ENCODE measurements at places on chromosomes 4 and X.
A peak's percentile ranks its signal among the peaks of the same experiment; 100 is the strongest.

GRCh38 chrX:53594354-53594753, 92.2 kb downstream of the HUWE1 start:
- no peak overlapping the region for H3K27ac ChIP-seq
- no peaks in the 10 kb centered on the region for H3K36me3 ChIP-seq
- no peaks in the 10 kb centered on the region for H3K27me3 ChIP-seq
- no peaks in the 10 kb centered on the region for H3K4me1 ChIP-seq

DNA sequence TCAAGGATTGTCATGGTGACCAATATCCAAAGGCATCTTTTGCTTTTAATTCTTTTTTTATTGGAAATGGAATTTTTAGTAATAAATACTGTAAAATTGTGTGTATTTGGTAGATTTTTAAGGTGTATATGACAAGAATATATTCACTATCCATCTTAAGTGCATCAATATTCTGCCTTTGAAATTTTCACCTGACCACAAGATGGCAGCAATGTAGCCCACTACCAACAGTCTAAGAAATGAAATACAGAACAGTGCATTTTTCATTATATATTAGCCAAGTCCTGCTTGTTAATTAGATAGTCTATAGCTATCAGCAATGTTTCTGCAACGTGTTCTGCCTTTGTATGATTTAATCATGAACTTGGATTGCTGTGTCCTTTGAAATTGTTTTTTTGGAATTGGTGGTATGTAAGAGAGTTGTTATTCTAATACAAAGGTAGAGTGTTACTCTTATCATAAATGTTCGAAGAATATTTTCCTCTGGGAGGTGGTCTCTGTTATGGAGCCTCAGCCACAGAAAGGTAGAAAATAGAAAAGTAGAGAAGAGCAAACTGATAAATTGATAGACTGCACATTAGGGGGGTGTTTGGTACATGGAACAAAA, 38.2 kb downstream of the HPGDS start:
- H3K4me3 ChIP-seq: no peak overlapping the region
- no peaks in the 10 kb centered on the region for H3K27me3 ChIP-seq
- no peak overlapping the region for H3K27ac ChIP-seq
- DNase-seq: peak; percentile 12

DNA sequence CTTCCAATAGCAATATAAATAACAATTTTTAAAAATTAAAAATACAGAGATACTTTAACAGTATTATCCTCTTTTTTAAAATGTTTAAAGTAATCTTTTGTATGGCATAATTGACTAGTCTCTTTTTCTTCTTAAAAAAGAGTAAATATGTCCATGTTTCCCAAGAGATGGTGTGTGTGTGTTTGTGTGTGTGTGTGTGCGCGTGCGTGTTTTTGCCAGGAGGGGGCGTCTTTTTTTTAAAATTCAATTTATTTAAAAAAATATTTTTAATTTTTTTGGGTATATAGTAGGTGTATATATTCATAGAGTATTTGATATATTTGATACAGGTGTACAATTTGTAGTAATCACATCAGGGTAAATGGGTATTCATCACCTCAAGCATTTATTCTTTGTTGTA, 1073.7 kb downstream of the PCDH7 start:
- no peak for DNase-seq
- no peaks in the 10 kb centered on the region for H3K4me1 ChIP-seq
- H3K27ac ChIP-seq: no peak overlapping the region
- H3K27me3 ChIP-seq: no peaks in the 10 kb centered on the region

- DNase-seq: no peak
- no peaks in the 10 kb centered on the region for H3K4me1 ChIP-seq
- H3K36me3 ChIP-seq: no peaks in the 10 kb centered on the region
- H3K27ac ChIP-seq: no peak overlapping the region
- H3K4me3 ChIP-seq: no peak overlapping the region
- H3K27me3 ChIP-seq: no peaks in the 10 kb centered on the region
Measured at GRCh38 chr4:112210777-112211176, 20.8 kb upstream of the AP1AR start.

DNA sequence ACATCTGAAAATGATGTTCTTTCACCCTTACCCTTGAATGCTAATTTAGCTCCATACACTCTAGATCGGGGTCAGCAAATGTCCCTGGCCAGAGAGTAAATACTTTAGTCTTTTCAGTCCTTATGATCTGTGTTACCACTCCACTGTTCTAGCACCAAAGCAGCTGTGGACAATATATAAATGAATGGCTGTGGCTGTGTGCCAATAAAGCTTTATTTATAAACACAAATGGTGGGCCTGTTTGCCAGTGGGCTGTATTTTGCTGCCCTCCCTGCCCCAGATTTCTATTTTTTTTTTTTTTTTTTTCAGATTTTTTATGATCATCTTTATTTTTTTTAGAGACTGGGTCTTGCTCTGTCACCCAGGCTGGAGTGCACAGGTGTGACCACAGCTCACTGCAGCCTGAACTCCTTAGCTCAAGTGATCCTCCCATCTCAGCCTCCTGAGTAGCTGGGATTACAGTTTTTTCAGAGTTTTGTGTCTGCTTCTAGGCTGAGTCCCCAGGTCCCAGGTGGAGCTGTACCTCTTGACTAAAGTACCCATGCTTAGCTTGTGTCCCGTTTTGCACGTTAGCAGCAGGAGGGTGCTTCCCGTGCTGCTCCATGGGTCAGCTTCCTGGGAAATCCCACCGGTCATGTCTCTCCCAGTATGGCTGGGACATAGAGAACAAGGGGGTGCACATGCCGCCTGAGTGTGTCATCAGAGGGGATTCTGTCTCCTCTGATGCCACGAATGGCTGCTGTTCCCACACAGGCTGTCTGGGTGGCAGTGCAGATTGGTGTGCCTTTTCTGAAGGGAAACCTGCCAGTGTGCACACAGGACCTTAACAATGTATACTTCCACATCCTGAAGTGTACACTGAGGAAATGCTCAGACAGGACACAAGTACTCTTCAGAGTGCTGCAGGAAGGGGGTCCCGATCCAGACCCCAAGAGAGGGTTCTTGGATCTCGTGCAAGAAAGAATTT, 16.0 kb upstream of the GRPEL1 start:
- no peak overlapping the region for H3K4me3 ChIP-seq
- no peaks in the 10 kb centered on the region for H3K27me3 ChIP-seq
- H3K36me3 ChIP-seq: no peaks in the 10 kb centered on the region
- no peak for DNase-seq
- no peak overlapping the region for H3K27ac ChIP-seq
